ENCODE measurements at places on chromosomes 5 and 9.

GRCh38 chr9:25513509-25514033, 164.7 kb downstream of the TUSC1 start:
- no peak for DNase-seq

GRCh38 chr9:38423973-38424843, at the start of gene IGFBPL1:
Gene IGFBPL1 (minus strand): TSS chr9:38424454. CDS start chr9:38424424, 30 bp downstream.
- DNase-seq: no peak

GRCh38 chr5:143390941-143391340, 12.5 kb downstream of the NR3C1 start:
- DNase-seq: no peak

DNA sequence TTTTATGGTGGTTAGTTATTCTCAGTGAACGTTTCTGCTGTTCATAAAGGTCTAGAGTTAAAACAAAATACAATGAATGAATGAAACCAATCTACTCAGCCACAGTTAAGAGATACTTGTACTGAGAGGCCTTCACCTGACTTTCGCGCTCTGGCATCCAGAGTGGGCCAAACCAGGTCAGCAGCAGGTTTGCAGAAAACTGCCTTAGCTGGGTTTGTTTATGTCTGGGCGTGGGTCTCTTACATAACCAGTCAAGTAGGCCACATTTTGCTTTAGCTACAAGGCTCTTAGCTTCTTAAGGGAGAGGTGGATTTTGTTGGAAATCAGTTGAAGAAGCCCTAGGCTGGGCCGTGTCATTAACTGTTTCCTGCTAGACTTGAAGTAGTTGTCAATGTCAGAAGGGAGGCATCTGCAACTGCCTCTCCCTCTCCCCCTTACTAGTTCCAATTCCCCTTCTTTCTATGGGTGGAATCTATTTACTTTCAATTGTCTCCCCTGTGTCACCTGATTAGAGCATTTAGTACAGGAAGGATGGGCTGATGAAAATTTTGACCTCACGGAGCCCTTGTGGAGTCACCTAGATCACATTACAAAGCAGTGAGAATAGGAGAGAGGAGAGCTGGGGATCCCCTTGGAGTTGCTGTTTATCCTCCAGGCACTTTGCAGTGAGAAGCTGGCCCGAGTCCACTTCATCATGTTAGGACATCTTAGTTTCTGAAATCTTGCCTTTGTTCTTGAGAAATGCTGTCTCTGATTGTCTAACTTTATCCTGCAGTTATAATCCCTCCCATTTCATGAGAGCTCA, 200.5 kb downstream of the ARHGEF28 start:
- no peak for DNase-seq

GRCh38 chr9:86908261-86908660, 39.0 kb downstream of the GAS1 start:
- DNase-seq: no peak

GRCh38 chr9:69463497-69464068, 138.6 kb downstream of the ENTREP1 start:
- no peak for DNase-seq

DNA sequence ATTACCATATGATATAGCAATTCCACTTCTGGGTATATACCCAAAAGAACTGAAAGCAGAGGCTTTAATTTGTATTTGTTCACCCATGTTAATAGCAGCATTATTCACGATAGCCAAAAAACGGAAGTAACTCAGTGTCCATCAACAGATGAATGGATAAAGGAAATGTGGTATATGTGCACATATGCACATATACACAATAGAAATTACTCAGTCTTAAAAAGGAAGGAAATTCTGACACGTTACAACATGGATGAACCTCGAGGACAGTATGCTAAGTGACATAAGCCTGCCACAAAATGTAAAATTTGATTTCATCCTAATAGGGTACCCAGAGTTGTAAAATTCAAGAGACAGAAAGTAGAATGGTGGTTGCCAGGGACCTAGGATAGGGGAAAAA, 54.9 kb downstream of the NUP155 start:
- no peak for DNase-seq
